ENCODE measurements at places on chromosomes 12 and 14. TPM values are rescaled to one million over a fixed set of nuclear protein-coding genes. Genes with fewer than 3 reads are reported as not detected.
A peak's percentile ranks its signal among the peaks of the same experiment; 100 is the strongest.

DNA sequence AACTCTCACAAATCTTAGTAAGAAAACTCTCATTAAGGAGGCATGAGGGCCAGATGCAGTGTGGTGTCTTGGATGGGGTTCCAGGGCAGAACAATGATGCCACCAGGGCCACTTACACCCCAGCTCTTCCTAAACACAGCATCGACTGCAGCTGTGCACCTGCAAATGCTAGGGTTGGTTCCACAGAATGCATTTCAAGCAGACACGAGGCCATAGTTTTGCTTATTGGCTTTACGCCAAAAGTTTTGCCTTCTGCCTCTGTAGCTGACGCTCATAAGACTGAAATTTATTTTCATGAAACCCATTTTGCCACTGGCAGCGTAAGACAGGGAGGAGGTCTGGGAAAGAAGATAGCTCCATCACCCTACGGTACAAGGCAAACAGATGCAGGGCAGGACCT lies 179.0 kb downstream of the RIMBP2 start:
- H3K4me1 ChIP-seq = no peaks in the 10 kb centered on the region
- no peaks in the 10 kb centered on the region for H3K36me3 ChIP-seq
- no peaks in the 10 kb centered on the region for H3K27me3 ChIP-seq
- DNase-seq = no peak

NEUROD4 gene
- total RNA-seq = not detected

DNA sequence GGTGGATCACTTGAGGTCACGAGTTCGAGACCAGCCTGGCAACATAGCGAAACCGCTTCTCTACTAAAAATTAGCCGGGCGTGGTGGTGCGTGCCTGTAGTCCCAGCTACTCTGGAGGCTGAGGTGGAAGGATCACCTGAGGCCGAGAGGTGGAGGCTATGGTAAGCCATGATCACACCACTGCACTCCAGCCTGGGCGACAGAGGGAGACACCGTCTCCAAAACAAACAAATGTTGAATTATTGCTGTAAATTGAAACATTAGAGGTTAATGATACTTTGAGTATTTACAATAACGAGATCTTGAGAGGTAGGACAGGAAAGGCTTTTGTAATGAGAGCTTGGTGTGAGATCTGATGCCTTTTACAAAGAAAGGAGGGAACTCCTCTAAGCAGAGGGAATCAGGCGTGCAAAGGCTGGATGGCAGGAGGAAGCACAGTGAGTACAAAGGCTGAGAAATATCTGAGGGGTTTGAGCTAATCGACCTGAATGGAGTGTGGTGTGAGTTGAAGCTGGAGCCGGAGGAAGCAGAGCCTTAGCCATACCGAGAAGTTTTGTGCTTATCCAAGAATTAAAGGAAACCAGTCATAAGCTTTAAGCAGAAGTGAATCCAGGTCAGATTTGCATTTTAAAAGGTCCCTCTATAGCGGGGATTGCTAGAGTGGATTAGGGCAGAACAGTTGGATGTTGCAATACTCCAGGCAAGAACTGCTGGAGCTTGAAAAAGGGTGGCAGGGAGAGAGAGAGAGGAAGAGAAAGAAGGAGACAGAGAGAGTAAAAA lies 1.1 kb downstream of the RHNO1 start:
- H3K36me3 ChIP-seq = peaks cover 11% of the 10 kb centered on the region
- no peak for DNase-seq
- peak overlapping the region; percentile 77 for H3K27ac ChIP-seq
- H3K27me3 ChIP-seq = no peaks in the 10 kb centered on the region

GRCh38 chr12:51591016-51591901 lies at the start of gene SCN8A:
Gene SCN8A (plus strand): TSS chr12:51591233. CDS start chr12:51662818, 71,585 bp downstream.
- H3K36me3 ChIP-seq = no peaks in the 10 kb centered on the region
- DNase-seq = peak; percentile 16
- no peaks in the 10 kb centered on the region for H3K27me3 ChIP-seq
- H3K4me3 ChIP-seq = peak within 1 kb of the TSS; percentile 67
- H3K4me1 ChIP-seq = peaks cover 13% of the 10 kb centered on the region

TMEM132C gene
- not detected for total RNA-seq

Data from HCT116 (cell line).